ENCODE measurements at places on chromosomes 7 and 10.

DNA sequence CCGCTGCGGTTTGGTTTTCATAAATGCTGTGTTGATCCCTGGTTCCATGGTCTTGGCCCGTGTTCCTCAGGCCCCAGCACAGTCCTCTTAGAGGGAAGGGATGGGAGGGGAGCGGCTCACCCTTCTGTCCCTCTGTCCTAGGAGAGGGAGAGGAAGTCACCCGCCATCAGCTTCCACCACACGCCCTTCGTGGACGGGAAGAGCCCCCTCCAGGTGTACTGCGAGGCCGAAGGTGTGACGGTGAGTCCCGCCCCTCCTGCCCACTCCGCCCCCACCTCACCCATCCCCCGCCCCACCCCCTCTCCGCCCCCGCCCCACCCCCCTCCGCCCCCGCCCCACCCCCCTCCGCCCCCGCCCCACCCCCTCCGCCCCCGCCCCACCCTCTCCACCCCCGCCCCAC, 37.5 kb upstream of the DPYSL4 start:
- no peak for DNase-seq

DNA sequence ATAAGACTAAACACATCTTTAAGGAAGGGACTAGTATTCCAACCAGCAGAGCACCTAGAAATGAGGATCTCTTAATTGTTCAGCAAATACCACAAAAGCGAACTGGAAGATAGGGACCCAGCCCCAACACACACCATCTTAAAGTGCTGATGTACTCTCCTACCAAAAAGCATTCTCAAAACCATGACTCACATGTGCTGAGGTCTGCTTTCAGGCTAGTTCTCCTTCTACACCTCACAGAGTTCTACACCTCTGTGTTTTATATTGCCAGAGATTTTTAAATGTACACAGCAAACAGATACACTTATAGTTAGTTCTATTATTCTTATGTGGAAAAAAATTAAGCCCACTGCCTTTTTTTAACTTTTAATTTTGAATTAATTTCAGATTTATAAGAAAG, 191.9 kb downstream of the DOCK4 start:
- no peak for DNase-seq

- no peak for DNase-seq
These were observed 534.2 kb downstream of the CCSER2 start for GRCh38 chr10:84862551-84862950.

- DNase-seq: no peak
These were observed 133.4 kb downstream of the MAD1L1 start for GRCh38 chr7:2099048-2099957.

- DNase-seq: no peak
These were observed 1231.1 kb upstream of the CELF2 start for GRCh38 chr10:9786576-9786975.

GRCh38 chr7:26627891-26628341, 236.5 kb downstream of the SKAP2 start:
- DNase-seq: no peak

- no peak for DNase-seq
These were observed 7.1 kb downstream of the ANXA11 start for GRCh38 chr10:80197972-80198916.

- no peak for DNase-seq
These were observed 404.5 kb downstream of the INHBA start for GRCh38 chr7:41298409-41298808.

DNA sequence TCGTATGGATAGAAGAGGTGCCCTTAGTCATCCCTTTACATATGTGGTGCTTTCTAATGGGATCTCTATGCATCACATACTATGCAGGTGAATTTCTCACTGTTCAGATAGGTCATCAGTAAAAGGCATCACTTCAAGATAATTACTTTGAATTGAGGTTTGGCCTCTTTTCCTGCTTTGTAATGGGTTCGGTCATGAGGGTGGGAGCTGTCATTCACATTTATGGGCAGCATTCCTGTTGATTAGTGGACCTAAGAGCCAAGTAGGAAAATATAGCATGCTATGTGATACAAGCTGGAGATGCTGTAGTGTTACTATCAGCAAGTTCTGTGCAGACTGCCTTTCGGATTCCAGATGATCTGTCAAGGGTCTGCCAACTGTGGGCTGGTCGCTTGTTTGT, 156.3 kb downstream of the LCOR start:
- DNase-seq: no peak

DNA sequence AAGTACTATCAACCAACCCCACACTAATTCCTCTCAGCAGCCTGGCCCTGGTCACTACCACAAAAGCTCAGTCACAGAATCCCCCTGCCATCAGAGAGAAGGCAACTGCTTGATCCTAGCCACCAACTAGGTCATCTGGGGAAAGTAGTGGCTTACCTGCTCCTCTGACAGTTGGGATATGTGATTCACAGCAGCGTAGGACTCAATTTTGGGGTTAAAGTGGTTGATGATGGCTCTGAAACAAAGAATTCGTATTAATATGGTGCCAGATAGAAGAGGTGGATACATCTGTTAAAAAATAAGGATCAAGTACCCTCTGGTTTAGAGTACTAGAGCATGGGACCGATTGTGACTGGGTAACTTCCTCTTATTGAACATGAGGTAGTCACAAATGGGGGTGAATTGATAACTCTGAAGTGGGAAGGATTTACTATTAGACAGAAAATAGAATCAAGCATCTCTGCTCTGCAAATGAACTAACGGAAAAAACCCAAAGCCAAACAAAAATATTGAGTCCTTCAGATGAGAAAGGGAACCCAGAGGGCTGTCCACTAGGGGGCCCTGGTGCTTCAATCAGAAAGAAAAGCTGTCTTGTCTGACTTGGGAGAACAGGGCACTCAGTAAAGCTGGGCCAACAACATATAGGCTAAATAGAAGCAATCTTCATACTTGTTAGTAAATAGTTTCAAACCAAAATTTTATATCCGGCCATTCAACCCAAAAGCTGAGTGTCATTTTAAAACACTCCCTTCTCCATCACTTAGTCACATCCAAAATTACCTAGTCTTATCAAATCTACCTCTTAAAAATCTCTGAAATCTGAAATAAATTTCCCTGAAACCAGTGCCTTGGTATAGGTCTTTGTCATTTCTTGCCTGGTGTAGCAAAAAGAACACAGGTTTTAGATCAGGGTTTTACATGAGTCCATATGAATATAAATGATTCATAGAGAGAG, 45.9 kb upstream of the KCNIP2 start:
- DNase-seq: peak; percentile 16

GRCh38 chr10:76769161-76769560, 868.4 kb downstream of the KCNMA1 start:
- no peak for DNase-seq

- DNase-seq: no peak
These were observed 631 bp downstream of the POR start for GRCh38 chr7:75915416-75916156.

DNA sequence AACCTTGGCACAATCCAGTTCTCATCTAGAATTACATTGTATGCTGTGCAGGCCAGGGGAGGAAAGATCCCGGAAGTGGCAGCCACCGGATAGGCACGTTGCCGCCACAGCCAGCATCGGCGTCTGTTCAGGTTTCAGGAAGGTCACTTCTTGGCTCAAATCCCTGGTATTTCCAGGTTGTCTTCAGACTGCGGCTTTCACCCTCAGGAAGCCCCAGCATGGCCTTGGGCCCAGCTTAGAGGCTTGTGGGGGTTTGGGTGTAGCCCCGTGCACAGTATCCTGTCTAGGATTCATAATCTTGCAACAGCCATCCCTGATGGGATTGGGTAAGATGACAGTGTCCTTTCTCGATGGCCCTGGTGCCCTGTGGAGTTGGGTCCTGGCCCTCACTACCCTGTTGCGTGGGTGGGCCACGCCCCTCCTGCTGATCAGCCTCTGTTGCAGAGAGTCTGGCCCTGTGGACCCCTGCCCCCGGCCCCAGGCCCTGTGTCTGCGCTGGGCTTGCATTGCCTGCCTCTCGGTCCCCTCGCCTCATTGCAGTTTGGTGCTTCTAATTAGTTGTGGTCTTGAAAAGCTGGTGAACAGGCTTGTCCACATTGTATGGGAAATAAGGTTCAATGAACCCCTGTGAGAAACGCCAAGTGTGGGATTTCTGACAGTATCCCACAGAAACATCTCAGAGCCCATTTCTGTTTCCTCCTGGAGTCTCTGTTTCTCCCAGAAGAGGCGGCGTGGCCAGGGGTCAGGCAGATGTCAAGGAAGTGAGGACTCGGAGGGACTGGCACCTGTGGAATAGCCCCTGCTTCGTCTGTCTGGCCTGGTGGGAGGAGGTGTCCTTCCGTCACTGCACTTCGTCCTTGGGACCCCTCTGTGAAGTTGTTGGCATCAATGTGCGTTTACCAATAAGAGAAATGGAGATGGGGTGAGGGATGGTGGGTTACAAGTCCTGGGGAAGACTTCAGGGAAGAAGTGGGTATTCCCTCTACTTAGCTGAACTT, 77.5 kb downstream of the MGMT start:
- no peak for DNase-seq

DNA sequence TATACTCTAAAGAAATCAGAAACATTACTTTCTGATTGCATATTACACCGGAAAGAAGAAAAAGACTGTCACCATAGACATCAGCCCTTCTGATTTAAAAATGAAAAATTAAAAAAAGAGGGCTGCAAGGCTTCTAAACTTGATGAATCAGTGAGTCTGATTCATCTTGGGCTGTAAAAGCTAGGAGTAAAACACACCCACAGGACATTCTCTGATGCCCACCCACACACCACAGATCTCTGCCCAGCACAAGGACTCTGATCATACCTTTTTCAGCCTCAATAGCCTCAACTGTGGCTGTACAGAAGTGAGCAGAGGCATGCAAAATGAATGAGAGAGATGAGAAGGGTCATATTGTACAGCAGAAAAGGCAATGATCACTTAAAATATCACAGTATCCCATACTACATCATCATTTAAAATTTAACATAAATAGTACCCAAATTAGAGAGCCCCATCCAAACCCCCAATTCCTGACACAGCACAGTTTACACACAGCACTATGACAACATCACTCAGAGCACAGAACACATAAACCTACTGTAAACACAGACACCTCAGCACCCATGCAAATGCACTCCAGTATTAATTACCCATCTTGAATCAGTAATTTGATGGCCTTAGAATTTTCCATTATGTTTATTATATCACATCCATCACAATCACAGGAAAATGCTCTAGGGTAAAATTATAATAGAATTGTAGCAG, 6.4 kb upstream of the MSS51 start:
- no peak for DNase-seq

DNA sequence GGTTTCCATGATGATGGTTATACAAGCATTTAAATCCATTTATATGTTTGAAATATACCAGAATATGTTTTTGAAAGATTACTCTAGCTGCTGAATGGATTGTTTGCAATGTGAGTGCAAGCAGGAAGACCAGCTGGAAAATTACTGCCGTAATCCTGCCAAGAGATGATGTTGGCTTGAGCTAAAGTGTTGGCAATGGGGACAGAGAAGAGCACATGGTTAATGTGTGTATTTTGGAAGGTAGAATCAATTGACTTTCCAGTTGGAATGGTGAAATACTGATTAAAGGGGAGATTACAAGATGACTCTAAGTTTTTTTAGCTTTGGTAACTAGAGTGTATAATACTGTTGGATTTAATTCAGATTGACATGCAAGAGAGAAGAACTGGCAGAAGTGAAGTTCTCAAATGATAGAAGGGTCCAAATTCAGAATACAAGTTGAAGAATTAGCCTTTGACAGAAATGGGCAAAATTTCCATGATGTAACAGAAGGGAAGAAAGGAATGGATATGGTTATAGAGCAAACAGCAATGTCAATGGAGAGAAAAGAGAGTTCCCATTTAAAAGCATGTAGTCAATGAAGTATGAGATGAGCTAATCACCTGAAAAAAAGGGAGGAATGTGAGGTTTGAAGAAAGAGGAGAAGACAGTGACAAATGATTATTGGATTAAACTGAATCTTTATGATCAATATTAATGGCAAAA, 422.0 kb downstream of the CDC14C start:
- no peak for DNase-seq

GRCh38 chr10:103766751-103767505, 88.4 kb downstream of the SH3PXD2A start:
- no peak for DNase-seq

GRCh38 chr7:6142871-6143380, 111.8 kb downstream of the ANKRD61 start:
- DNase-seq: no peak

DNA sequence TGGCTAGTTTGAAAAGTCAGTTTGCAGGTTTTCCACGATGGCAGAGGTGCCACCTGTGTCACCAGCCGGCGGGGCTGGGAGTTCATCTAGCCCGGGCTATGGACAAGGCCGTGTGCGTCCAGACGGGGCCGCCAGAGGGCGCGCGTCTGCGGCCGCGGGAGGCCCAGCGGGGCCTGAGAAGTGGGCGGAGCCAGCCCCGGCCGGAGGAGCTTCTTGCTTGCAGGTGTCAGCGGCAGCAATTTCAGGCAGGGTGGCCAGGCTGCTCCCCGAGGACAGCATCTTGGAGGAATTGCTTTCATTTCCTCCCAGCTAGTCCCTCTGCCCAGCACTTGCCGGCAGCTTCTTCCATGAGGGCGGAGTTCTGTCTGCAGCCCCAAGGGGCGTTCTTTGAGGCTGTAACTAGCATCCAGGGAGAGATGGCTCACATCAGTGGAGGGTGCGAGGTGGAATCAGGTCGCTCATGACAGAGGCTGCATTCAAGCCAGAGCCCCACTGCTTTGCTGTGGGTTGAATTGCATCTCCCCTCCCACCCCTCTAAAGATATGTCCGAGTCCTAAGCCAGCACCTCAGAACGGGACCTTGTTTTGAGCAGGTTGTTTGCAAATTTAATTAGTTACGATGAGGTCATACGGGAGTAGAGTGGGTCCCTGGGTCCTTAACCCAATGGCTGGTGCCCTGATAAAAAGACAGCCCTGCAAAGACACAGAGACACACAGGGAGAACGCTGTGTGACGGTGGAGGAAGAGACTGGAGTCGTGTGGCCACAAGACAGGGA, 85.9 kb upstream of the MKI67 start:
- no peak for DNase-seq

DNA sequence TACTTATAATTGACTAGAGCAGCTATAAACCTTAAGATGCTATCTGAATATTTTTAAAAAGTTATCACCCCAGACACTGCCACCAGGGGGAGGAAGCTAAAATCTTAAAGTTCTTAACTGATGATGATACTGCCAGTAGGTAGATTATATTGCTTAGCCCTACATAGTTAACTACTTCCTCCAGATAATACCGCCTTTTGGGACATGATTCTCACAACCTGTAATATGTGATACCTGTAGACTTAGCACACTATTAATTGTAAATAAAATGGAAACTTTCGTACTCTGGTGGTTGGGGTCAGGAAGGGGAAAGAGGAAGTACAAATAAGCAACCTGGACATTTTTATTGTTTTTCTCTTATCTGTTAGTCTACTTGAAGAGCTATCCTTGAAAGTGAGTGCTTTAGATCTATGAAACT, 268.9 kb downstream of the ADK start:
- no peak for DNase-seq

- no peak for DNase-seq
These were observed 405 bp upstream of the ENTPD1 start for GRCh38 chr10:95755511-95756004.

- DNase-seq: no peak
These were observed 3.7 kb downstream of the OGA start for GRCh38 chr10:101814466-101815071.

All from esophagus squamous epithelium (tissue), 5 donors.